ENCODE measurements at places on chromosomes 16 and 17. TPM values are rescaled to one million over a fixed set of nuclear protein-coding genes. Genes with fewer than 3 reads are reported as not detected.

DNA sequence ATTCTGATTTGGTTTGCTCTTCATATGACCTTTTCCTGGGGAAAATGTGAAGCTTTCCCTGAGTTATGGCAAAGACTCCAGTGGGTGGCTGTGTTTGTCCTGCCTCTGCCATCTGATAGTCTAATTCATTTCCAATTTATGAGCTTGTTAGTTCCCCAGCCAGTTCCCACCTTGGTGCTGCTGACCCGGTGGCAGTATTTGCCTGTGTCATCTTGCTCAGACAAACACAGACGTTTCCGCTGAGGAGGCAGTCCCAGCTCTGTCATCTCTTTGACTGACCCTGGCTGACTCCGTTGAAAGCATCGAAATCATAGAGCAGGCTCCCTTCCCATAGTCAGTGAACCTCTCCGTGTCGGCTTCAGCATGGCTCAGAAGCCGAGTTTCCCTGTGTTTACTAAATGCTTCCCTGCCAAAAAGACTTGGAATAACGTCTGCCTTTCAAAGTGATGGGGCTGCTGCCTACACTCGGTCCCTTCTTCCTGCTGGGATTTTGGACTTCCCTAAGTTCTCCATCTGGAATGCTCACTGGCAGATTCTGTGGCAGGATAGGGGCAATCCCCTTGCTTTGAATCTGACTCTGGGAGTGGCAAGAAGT lies 538.3 kb downstream of the NPIPA7 start:
- no peaks in the 10 kb centered on the region for H3K27me3 ChIP-seq
- no peak overlapping the region for H3K27ac ChIP-seq
- H3K4me3 ChIP-seq, result no peak overlapping the region
- no peaks in the 10 kb centered on the region for H3K4me1 ChIP-seq
- H3K36me3 ChIP-seq, result no peaks in the 10 kb centered on the region
- DNase-seq, result no peak

- H3K27ac ChIP-seq, result no peak overlapping the region
- H3K36me3 ChIP-seq, result peaks cover 6% of the 10 kb centered on the region
- H3K27me3 ChIP-seq, result no peaks in the 10 kb centered on the region
- no peak overlapping the region for H3K4me3 ChIP-seq
- H3K4me1 ChIP-seq, result no peaks in the 10 kb centered on the region
Observed at GRCh38 chr17:1053661-1054360, 56.9 kb downstream of the TIMM22 start.

DNA sequence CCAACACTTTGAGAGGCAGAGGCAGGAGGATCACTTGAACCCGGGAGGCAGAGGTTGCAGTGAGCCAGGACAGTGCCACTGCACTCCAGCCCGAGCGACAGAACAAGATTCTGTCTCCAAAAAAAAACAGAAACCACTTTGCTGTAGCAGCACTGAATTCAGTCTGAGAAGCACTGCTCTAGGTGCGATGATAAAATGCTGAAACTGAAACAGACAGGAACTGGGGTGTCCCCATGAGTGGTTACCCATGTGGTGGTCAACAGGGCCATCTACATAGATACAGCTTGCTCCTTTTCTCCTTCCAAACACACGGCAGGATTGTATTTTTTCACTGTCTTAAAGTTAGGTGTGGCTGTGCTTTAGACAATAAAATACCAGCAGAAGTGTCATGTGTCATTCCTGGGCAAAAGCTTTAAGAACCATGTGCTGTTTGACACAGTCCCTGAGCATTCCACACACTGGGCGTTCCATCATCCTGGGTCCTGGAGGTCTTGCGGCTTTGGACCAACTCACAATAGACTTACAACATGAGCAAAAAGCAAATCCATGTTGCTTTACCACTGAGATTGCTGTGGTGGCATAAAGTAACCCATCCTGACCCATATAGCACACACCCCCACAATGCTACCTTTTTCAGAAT lies 11.5 kb downstream of the GAS7 start:
- H3K27ac ChIP-seq, result no peak overlapping the region
- no peaks in the 10 kb centered on the region for H3K27me3 ChIP-seq
- H3K4me1 ChIP-seq, result no peaks in the 10 kb centered on the region
- no peak for DNase-seq
- H3K36me3 ChIP-seq, result no peaks in the 10 kb centered on the region

DNA sequence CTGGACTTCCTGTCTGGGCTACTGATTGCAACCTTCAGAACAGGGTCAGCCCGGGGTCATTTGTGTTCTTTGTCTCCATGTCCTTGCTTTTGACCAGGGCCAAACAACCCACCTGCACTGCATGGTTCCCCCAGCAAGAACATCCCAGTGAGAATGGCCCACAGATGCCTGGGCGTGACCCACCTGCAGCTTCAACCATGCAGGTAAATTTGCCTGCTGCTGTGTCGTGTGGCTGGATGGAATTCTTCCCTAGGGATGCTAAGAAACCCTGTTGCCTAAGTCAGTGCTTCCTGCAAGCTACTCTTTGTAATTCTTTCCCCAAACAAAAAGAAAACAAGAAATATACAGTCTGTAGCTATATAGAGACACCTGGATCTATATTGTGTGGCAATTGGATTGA lies 12.5 kb downstream of the CDH13 start:
- H3K36me3 ChIP-seq, result no peaks in the 10 kb centered on the region
- H3K27ac ChIP-seq, result no peak overlapping the region
- H3K4me1 ChIP-seq, result no peaks in the 10 kb centered on the region
- DNase-seq, result no peak

- DNase-seq, result no peak
- H3K27ac ChIP-seq, result peak overlapping the region; percentile 89
- H3K36me3 ChIP-seq, result no peaks in the 10 kb centered on the region
- H3K4me1 ChIP-seq, result peaks cover 8% of the 10 kb centered on the region
Observed at GRCh38 chr17:30600830-30601494, 123.8 kb downstream of the GOSR1 start.

- no peaks in the 10 kb centered on the region for H3K36me3 ChIP-seq
- peak overlapping the region; percentile 14 for H3K27ac ChIP-seq
- DNase-seq, result no peak
- no peak overlapping the region for H3K4me3 ChIP-seq
- no peaks in the 10 kb centered on the region for H3K27me3 ChIP-seq
Observed at GRCh38 chr16:69553332-69553731, 12.4 kb upstream of the NFAT5 start.

GRCh38 chr16:50467943-50468748 lies 80.0 kb upstream of the NKD1 start:
- no peak for DNase-seq
- no peaks in the 10 kb centered on the region for H3K36me3 ChIP-seq
- H3K4me3 ChIP-seq, result no peak overlapping the region

DNA sequence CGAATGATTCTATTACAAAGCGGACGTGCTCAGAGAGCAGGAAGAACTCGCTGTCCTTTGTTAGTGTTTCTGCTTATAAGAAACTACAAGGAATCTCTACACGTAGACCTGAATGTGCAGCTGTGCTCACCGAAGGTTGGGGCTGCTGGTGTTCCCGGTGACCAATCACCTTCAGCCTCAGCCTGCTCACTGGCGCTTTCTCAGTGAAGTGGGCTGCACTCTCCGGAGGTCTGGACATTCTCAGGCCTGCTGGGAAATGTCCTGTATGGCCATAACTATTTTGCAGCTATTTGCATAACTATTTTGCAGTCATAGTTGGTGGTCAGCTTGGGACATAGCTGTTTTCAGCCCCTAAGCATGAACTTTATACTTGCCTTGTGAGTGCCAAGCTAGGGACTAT lies 9.7 kb upstream of the CIAO3 start:
- H3K4me1 ChIP-seq, result no peaks in the 10 kb centered on the region
- H3K4me3 ChIP-seq, result no peak overlapping the region
- H3K36me3 ChIP-seq, result no peaks in the 10 kb centered on the region

DNA sequence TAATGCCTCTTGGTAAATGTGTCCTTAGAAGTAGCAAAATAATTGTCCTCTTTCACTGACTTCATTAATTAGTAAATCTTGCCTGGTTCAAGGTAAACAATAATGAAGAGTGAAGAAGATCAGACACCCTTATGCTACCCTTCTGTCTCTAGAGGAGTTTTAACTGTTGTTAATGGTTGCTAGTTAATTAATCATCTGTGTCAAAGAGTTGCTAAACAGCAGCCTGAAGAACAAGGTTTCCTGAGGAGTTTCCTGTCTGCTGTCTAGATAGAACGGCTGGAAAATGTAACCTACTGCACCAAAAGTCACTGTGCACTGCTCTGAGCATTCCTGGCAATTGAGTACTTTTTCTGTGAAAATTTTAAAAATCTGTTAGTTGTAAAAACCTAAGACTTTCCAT lies 131.3 kb downstream of the NLK start:
- H3K27ac ChIP-seq, result no peak overlapping the region
- no peaks in the 10 kb centered on the region for H3K36me3 ChIP-seq
- H3K27me3 ChIP-seq, result no peaks in the 10 kb centered on the region
- DNase-seq, result no peak

- H3K27ac ChIP-seq, result no peak overlapping the region
- H3K4me3 ChIP-seq, result no peak overlapping the region
- no peak for DNase-seq
- H3K36me3 ChIP-seq, result no peaks in the 10 kb centered on the region
Observed at GRCh38 chr16:66346221-66346620, 20.3 kb upstream of the CDH5 start.

- H3K36me3 ChIP-seq, result no peaks in the 10 kb centered on the region
- H3K27ac ChIP-seq, result no peak overlapping the region
- H3K4me1 ChIP-seq, result no peaks in the 10 kb centered on the region
- H3K4me3 ChIP-seq, result no peak overlapping the region
Observed at GRCh38 chr16:87608400-87608985, 6.2 kb downstream of the JPH3 start.

DNA sequence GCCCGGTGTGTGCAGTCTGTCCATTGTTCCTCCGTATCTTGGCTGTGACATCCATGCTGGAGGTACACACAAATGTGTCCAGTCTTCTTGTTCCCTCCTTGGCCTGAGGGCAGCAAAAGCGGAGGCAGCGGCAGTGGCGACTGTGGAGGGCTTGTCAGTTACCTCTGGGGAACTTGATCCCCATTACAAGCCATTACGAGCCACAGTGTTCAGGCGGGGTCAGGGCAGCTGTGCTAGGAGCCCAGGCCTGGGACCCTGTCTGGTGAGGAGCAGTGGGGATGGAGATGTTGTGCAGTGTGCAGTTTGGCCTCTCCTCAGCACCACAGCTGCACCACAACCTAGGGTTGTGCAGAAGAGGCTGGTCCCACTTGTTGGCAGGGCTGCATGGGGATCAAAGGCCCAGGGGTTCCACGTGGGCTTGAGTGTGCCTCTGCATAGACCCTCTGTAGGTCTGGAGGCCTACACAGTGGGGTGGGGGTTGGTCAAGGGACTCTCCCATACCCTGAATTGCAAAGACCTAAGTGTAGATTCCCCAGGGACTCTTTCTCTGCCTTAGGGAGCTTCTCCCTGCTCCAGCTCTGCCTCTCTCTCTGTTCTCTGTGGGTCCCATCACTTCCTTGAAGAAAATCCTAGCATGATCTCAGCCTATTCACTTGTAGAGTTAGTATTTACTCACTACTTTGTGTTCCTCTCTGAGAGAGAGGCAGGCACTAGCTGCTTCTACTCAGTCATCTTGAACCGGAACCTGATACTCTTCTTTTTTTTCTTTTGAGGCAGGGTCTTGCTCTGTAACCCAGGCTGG lies 58.8 kb downstream of the SLFN11 start:
- no peak overlapping the region for H3K27ac ChIP-seq
- DNase-seq, result no peak
- no peaks in the 10 kb centered on the region for H3K36me3 ChIP-seq

DNA sequence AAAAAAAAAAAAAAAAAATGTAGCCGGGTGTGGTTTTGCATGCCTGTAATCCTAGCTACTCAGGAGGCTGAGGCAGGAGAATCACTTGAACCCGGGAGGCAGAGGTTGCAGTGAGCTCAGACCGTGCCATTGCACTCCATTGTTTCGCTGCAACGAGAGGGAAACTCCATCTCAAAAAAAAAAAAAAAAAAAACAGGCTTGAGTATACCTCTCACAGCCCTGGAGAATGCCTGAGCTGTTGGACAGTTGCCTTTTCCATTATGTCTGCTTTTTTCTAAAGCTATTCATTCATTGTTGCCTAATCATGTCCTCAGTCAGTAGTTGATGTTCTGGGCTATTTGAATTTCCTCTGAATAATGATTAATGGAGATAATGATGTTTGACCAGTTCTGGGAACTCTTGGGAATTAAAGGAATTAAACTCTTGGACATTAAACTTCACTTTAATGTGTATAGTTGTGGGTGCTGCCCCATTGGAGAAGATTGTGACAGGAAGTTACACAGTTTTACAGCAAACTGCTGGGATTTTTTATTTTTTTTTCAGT lies 11.8 kb downstream of the HMOX2 start:
- no peaks in the 10 kb centered on the region for H3K36me3 ChIP-seq
- no peak overlapping the region for H3K27ac ChIP-seq
- H3K4me1 ChIP-seq, result no peaks in the 10 kb centered on the region
- H3K4me3 ChIP-seq, result no peak overlapping the region
- no peaks in the 10 kb centered on the region for H3K27me3 ChIP-seq
- no peak for DNase-seq

DNA sequence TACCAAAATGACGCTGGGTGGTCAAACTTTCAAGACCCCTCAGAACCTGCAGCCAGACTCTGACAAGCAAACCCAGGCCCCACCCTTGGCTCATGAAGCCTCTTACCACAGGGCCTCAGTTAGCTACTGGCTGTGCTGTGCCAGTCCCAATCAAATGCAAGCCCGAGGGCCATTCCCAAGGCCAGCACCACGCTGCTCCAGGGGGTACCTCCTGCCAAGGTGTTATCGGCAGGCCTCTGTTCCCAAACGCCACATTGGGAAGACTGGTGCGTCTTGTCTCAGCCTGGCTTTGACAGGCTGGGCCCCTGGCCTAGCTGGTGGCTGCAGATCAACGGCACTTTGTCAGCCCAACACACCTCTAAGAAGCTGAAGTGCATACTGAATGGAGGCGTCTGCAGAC lies 35.8 kb upstream of the NOG start:
- H3K27me3 ChIP-seq, result no peaks in the 10 kb centered on the region
- DNase-seq, result no peak
- H3K36me3 ChIP-seq, result no peaks in the 10 kb centered on the region
- no peak overlapping the region for H3K4me3 ChIP-seq
- no peak overlapping the region for H3K27ac ChIP-seq

GRCh38 chr17:18919963-18920362 lies 32.0 kb upstream of the SLC5A10 start:
- H3K4me3 ChIP-seq, result no peak overlapping the region
- H3K27ac ChIP-seq, result no peak overlapping the region
- H3K4me1 ChIP-seq, result no peaks in the 10 kb centered on the region
- no peak for DNase-seq
- no peaks in the 10 kb centered on the region for H3K27me3 ChIP-seq

DNA sequence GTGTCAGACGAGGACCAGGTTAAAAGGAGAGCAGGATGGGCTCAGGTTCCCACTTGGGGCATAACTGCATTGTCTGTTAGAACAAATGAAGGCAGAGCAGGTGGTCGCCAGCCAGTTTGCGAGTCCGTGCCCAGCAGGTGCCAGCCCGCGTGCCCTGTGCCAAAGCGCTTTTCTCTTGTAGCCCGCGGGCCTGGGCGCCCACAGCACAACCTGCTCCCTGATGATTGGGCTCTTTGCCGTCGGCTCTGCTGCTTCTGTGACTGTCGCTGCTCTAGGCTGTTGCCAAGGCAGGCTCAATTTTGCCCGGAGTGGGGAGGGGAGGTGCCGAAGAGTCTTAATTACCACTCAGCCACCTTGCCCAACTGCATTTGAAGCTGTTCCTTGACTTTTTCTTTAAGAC lies 21.1 kb downstream of the KNOP1 start:
- no peaks in the 10 kb centered on the region for H3K36me3 ChIP-seq
- no peak overlapping the region for H3K27ac ChIP-seq
- H3K4me1 ChIP-seq, result peaks cover 11% of the 10 kb centered on the region
- no peak for DNase-seq
- no peaks in the 10 kb centered on the region for H3K27me3 ChIP-seq

Gene MRPS7
- 85.0 TPM for total RNA-seq

Gene EFNB3
- total RNA-seq, result 2.5 TPM

Gene FCSK
- 16.9 TPM for total RNA-seq

Gene PPY
- total RNA-seq, result not detected

Gene NLRC5
- total RNA-seq, result 8.8 TPM

Gene AANAT
- total RNA-seq, result not detected

Gene DPEP1
- 0.18 TPM for total RNA-seq

Gene PMP22
- total RNA-seq, result 6.0 TPM

Gene MARVELD3
- total RNA-seq, result 0.08 TPM

Gene RNF135
- total RNA-seq, result 41.8 TPM

Gene CLEC18C
- not detected for total RNA-seq
